Thoracic aorta (tissue), 2 donors: ENCODE measurements at places on chromosomes 4 and X. TPM values are rescaled to one million over a fixed set of nuclear protein-coding genes. Genes with fewer than 3 reads are reported as not detected.

Gene NEIL3
- total RNA-seq: not detected

Gene PCSK1N
- total RNA-seq: 3.0 TPM

DNA sequence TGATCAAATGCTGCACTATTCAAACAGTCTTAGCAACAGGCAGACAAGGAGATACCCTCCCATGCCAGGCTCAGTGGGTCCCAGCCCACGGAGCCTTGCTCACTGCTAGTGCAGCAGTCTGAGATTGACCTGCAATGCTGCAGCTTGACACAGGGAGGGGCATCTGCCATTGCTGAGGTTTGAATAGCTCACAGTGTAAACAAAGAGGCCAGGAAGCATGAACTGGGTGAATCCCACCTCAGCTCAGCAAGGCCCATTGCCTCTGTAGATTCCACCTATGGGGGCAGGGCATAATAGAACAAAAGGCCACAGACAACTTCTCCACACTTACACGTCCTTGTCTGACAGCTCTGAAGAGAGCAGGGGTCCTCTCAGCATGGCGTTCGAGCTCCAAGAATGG is 26.6 kb upstream of the ZXDB start:
- DNase-seq: no peak

- no peak for DNase-seq
Measured at GRCh38 chr4:86442881-86443280, 83.0 kb upstream of the MAPK10 start.

- no peak for DNase-seq
Measured at GRCh38 chr4:148057516-148057915, 325.6 kb downstream of the ARHGAP10 start.

- no peak for DNase-seq
Measured at GRCh38 chr4:165723051-165723795, 149.8 kb upstream of the TLL1 start.

- DNase-seq: no peak
Measured at GRCh38 chr4:42445038-42445437, 47.8 kb downstream of the SHISA3 start.

- no peak for DNase-seq
Measured at GRCh38 chr4:134425756-134426155, 224.2 kb upstream of the PABPC4L start.

DNA sequence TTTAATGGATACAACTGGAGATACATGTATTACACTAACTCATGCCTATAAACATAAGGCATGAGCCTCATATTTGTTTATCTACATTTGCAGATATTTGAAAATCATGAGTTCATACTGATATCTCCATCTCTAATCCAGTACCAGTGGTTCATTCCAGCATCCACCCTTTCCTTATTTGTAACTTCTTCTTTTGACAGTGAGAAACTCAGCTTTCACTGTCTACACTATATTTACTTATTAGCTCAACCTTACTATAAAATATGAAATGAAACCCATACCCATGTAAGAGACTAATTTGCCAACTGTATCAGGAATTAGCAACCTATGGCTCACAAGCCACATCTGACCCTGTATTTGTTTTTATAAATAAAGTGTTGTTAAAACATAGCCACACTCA is 161.9 kb upstream of the GPRIN3 start:
- no peak for DNase-seq

DNA sequence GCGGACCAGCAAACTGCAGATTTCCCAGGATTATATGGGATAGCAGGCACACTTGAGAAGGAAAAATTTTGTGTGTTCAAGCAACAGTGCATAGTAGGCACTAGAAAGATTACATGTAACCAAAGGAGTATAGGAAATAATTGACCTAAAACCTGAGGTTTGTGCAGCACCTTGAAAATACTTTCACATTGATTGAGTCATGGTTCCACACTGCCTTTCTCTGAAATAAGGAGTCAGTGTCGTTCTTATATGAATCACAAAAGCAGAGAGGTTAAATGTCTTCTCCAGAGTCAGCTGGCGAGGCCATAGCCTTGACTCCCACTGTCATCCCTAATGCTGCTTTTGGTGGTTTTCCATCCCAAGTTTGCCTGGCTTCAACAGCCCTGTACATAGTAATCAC is 138.9 kb downstream of the SOWAHB start:
- DNase-seq: no peak
